GM18507 (cell line): ENCODE measurements at places on chromosomes 3 and 15.

DNA sequence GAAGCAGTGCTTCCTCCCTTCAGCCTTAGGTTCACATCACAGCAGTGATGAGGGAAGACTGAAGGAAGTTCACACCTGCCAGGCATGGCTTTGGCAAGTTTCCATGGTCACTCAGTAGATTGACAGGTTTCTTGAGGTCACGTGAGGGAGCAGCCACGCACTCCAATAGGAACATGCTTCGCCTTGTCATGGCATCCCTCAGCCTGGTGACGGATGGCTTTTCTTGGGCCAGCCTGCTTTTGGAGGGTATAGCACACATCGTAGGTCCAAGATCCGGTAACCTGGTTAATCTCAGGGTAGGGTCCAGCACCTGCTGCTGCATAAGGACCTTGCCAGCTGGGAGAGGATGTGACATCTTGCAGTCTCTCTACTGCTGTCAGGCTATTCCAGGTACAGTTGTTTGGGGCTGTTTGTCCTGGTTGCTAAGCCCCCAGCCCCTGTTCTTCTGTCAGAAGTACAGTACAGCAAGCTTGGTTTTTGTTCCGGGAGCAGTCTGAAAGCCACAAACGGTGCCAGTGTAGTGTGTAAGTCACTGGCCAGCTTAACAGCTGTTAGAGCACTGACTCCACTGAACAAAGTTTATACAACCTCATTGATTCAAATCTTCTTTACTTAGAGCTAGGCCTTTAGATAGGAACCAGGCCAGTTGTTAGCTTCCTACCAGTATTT lies 42.3 kb downstream of the PSMD6 start:
- DNase-seq, result no peak

- no peak for DNase-seq
These were observed 112.0 kb upstream of the TJP1 start for GRCh38 chr15:29934251-29934650.

DNA sequence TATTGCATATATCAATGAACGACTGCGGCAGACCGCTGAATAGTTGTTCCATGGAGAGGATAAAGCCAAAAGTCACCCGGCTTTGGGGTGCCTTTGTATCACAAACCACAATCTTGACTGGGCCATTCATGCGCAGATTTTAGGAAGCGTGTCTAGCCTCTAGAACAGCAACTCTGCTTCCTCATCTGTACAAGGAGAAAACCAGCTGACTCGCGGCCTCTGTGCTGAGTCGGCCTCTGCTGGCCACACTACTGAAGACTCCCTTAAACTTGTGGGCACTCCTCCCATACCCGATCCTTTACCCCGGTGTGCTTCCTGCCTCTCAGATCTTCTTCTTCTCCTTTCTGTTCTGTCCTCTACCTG lies 872 bp downstream of the DLEC1 start:
- DNase-seq, result no peak

- no peak for DNase-seq
These were observed 5.0 kb upstream of the SGO1 start for GRCh38 chr3:20190991-20191390.

GRCh38 chr3:134197681-134198261 lies 52.9 kb downstream of the RYK start:
- DNase-seq, result no peak

- DNase-seq, result no peak
These were observed 37.8 kb downstream of the CD47 start for GRCh38 chr3:108053067-108053466.

DNA sequence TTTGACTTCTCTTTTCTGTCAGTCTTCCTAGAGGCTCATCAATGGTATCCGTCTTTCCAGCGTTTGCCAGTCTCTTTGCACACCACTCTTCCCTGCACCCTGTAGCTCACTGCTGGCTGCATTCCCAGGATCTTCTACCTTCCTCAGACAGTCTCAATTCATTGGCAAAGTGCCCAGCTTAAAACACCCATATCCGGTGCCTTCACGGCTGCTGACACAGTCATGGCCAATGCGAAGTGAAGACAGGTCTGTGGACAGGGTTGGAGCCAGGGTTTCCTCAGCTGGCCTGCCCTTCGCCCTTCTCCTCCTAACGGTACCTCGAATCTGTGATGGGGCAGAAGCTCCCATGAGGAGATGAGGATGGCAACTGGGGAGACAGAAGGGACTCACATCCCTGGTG lies 36.1 kb downstream of the PTH1R start:
- DNase-seq, result no peak

DNA sequence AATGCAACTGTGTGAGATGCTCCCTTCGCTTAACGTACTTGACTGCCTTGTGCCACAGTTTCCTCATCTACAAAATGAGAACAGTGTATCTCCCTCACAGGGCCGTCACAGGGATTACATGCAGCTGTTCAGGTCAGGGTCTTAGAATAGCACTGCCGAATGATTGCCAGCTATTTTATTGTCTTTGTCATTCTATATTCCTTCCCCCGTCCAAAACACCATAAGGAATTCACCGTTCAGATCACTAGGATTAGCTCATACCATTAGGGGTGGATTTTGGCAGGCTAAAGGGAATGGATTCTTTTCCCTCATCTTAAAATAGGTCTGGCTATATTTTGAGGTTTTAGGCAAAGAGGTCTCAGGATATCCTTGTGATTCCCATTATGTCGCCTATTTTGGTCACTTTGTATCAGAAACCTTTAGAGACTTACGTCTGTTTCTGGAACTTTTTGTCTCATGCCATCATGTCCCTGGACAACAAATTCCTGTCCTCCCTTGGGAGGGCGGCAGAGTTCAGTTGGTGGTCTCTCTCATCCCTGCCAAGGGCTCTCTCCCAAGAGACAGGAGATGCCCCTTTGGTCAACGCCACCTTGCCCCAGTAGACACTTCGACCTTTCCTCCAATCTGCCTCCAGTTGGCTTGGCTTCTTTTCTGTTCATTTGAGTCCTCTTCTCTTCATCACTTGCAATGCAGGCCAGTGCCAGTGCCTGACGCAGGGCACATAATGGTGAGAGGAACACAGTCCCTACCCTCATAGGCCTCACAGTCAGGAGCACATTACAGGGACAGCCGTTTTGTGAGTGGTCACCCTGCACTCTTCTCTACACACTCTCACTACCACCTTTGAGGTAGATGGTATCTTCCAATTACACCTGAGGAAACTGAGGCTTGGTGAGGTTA lies 171.6 kb upstream of the BHLHE40 start:
- no peak for DNase-seq

GRCh38 chr3:47577583-47578118 lies 1.0 kb downstream of the CSPG5 start:
- DNase-seq, result no peak

DNA sequence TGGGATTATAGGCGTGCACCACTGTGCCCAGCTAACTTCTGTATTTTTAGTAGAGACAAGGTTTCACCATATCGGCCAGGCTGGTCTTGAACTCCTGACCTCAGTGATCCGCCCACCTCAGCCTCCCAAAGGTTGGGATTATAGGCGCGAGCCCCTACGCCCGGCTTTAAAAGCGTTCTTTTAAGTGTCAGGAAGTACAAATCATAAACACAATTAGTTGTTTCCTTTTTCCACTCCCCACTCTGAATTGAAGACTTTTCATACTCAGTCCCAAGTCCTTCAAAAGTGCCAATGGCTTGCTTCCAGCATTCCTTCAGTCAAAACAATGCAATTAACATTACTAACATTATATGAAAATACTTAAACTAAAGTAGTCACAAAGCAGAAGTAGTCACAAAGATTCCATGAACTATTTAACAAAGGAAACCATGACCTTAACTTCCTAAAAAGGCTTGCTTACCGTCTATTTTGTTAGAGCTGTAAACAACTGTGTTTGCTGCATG lies 8.1 kb downstream of the WDR82 start:
- no peak for DNase-seq

- DNase-seq, result no peak
These were observed 120.1 kb downstream of the ANP32A start for GRCh38 chr15:68700455-68701123.

DNA sequence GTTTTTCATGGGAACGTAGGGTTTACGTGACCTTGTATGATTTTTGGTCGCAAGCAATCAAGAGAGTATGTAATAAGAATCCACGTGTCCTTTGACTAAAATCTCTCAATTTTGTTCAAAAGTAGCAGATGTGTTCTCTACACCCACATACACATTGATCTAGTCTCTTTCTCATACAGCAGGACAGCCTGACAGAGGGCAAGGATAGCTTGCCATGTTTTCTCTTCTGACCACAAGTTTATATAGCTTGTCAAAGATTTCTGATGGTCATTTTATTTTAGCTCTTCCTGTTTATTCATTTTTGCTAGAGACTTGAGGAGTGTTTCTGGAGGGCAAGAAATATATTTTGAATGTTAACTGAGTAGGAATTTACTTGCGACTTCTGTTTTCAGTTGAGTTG lies 570.2 kb upstream of the ALCAM start:
- no peak for DNase-seq

DNA sequence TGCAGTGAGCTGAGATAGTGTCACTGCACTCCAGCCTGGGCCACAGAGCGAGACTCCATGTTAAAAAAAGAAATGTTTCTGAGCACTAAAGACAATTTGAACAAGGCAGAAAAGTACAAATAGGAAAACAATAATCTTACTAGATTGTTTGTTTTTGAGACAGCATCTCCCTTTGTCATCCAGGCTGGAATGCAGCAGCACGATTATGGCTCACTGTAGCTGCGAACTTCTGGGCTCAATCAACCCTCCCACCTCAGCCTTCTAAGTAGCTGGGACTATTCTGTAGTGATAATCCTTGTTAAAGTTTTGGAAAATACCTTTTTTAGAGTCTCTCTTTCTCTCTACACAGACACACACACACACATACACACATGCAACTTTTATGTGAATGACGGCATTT lies 107.1 kb downstream of the LPP start:
- DNase-seq, result no peak

- DNase-seq, result no peak
These were observed 2.6 kb upstream of the ABHD10 start for GRCh38 chr3:111976254-111976653.

- DNase-seq, result no peak
These were observed 40.2 kb upstream of the LPP start for GRCh38 chr3:188113756-188114155.

- no peak for DNase-seq
These were observed 54.5 kb downstream of the DCLK3 start for GRCh38 chr3:36709826-36710365.

GRCh38 chr15:75203017-75203907 lies 1.6 kb downstream of the C15orf39 start:
- no peak for DNase-seq

GRCh38 chr3:123951522-123952447 lies 9.2 kb downstream of the CCDC14 start:
- no peak for DNase-seq

DNA sequence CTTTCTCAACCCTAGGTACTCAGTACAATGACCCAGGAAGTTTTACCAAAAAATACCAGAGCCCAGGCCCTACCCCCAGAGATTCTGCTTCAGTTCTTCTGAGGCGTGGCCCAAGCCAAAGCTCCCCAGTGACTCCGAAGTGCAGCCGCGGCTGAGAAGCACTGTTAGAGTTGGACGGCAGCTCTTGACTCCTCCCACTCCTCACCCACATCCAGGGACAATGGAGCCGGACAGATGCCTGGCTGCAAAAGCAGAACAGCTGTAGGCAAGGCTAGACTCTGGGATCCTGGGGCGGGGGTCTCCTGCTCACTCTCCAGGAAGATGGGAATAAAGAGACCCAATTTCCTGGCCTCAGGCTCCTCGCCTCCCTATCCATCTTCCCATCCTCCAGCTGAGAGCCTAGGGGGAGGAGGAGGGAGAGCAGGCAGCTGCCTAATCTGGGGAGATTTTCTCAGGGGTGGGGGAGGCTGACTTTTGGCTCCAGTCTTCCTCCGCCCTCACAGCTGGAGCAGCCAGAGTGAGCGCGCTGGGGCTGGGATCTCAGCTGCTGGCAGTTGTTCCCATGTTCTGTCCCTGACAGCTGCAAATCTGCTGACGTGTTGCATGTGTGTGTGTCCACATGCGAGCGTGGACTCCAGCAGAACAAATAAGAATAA lies 223.8 kb downstream of the OPA1 start:
- no peak for DNase-seq

GRCh38 chr15:66287461-66288057 lies 5.8 kb upstream of the DIS3L start:
- no peak for DNase-seq

GRCh38 chr15:68578980-68579935 lies at the start of gene CORO2B:
TSS of gene CORO2B (plus strand) at chr15:68578993. CDS start at chr15:68579263, 270 bp downstream.
- DNase-seq, result no peak

DNA sequence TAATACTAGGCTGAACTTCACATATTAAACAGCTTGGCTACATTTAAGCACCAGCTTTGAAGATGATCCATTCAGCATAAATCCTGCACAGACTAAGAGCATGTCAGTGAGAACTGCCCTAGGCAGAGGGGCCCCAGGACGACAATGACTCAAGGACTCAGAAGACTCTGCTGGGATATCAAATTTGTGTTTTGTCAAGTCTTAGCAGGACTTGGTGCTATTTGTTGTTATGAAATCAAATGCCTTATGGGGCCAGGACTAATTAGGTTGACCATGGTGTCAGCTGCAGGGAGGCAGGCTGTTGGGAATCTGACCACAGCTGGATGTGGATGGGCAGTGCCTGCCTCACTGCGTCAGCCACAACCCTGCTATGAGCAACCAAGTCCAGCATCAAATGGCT lies 91.8 kb downstream of the RYR3 start:
- DNase-seq, result no peak

GRCh38 chr3:112555535-112556170 lies 6.1 kb downstream of the ATG3 start:
- DNase-seq, result no peak

DNA sequence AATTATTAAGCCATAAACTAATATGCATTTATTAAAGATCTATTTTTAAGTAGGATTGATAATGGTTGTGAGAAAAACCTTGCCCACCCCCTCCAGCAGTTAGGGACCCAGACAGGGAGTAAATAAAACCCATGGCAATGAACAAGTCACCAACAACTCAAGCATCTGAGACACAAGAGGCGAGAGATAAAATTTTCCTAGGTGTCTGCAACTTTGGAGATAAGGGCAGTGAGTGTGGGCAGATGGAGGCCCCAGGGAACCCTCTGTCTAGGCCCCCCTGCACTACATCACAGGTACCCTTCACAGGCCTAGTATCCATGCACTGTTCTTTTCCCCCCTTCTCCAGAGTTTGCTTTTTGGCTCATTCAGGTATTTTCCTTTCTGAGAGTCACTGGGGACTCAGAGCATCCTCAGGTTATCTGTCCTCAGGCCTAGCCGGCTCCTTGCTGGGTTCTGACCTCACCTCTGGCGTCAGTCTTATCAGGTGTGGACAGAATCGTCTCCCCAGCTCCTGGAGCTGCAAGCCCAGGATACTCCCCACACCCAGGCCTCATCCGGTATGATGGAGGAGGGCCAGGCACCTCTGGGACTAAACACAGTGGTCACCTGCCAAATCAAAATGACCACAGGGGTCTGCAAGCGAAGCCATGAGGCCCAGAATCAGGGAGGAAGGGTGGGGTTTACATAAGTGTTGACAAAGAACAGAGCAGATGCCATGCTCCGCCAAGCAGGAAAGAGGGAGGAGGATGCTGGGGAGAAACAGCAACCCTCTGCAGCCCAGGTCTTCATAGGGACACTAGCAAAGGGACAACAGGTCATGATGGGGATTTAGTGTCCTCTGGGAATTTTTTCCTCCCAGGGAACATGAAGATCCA lies 50.4 kb downstream of the CCNL1 start:
- no peak for DNase-seq
